ENCODE measurements at places on chromosomes 3 and 15.

- DNase-seq, result no peak
Measured at GRCh38 chr3:117399311-117400078, 689.9 kb downstream of the TUSC7 start.

DNA sequence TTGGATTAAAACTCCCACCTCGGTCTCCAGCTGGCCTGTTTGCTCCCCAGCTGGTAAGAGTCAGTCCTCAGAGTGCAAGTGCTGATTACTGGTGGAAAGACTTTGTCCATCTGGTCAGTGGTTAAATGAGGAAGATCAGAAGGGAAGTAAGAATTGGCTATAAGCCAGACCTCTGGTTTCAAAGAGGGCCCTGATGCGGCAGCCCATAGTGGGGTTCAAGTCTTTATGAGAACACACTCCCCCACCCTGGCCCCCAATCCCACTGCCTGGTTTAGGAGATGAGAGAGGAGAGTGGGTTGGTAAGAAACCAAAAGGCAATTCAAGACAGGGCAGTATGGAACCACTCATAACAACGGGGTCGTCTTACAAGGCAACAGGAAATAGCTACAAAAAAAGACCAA, 65.0 kb downstream of the FRMD4B start:
- no peak for DNase-seq

- DNase-seq, result no peak
Measured at GRCh38 chr3:35594739-35595138, 44.6 kb upstream of the ARPP21 start.

- no peak for DNase-seq
Measured at GRCh38 chr15:84606653-84607120, 5.9 kb downstream of the ZSCAN2 start.

- DNase-seq, result no peak
Measured at GRCh38 chr3:37906734-37907282, 45.1 kb downstream of the CTDSPL start.

GRCh38 chr15:63461230-63461985, 43.0 kb upstream of the USP3 start:
- no peak for DNase-seq

DNA sequence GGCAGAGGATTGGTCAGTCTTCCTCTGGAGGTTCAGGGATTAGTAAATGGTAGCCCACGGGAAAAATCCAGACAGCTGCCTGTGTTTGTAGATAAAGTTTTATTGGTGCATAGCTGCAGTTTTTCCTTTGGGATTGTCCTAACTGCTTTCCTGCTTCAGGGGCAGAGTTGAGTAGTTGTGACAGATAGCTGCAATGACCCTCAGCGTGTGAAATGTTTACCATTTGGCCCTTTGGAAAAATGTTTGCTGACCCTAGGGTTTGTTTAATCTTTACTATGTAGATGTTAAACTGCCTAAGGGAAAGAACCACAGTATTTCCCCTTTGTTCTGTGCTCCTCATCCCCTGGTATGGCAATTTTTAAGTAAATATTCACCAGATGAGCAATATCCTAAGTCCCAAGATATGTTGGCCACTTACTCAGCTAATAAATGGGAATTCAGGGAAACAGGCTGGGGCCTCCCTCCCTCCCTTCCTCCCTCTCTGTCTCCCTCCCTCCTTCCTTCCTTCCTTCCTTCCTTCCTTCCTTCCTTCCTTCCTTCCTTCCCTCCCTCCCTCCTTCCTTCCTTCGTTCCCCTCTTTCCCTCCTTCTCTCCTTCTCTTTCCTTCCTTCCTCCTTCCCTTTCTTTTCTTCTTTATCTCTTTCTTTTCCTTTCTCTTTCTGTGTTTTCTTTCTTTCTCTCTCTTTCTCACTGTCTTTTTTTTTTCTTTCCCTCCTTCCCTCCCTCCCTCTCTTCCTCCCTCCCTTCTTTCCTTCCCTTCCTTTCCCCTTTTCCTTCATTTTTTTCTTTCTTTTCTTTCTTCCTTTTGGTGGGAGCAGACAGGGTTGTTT, 234.6 kb upstream of the BHLHE40 start:
- no peak for DNase-seq

- DNase-seq, result no peak
Measured at GRCh38 chr15:100107151-100107550, 234.6 kb downstream of the ADAMTS17 start.

- no peak for DNase-seq
Measured at GRCh38 chr15:59244337-59244736, 37.7 kb downstream of the LDHAL6B start.

- DNase-seq, result no peak
Measured at GRCh38 chr15:77032647-77033416, 37.9 kb downstream of the PSTPIP1 start.

- no peak for DNase-seq
Measured at GRCh38 chr15:101025896-101026631, 106.9 kb downstream of the LRRK1 start.

DNA sequence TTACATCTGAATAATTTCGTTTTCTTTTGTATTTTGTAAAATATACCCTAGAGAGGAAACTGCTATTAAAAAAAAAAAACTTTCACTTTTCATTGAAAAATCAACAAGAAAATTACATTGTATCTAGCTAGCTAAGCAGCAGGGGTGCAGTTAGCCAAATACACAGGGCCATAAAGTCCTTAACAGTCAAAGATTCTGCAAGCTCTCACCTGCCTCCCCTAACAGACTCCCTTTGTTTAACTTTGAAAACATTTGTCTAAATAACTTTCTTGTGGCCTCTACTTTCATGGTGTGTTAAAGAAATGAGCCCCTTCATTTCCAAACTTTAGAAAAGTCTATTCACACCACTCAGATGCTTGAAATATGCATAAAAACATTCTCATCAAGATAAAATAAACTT, 23.3 kb downstream of the CBLB start:
- no peak for DNase-seq

Measured in CD4-positive, alpha-beta T cell treated with Interleukin-21 for 1 hour (primary cell).